ENCODE measurements at places on chromosomes 2 and 18. TPM values are rescaled to one million over a fixed set of nuclear protein-coding genes. Genes with fewer than 3 reads are reported as not detected.

- DNase-seq, result no peak
These were observed 343.6 kb upstream of the SYT4 start for GRCh38 chr18:43620936-43621335.

- DNase-seq, result peak; percentile 77
These were observed 108.6 kb downstream of the COMMD1 start for GRCh38 chr2:62014102-62014501.

- no peak for DNase-seq
These were observed 12.9 kb upstream of the MARCO start for GRCh38 chr2:118929059-118929458.

- no peak for DNase-seq
These were observed 126.1 kb downstream of the GALNT1 start for GRCh38 chr18:35707674-35708073.

- no peak for DNase-seq
These were observed 11.1 kb upstream of the LOXHD1 start for GRCh38 chr18:46668135-46668534.

DNA sequence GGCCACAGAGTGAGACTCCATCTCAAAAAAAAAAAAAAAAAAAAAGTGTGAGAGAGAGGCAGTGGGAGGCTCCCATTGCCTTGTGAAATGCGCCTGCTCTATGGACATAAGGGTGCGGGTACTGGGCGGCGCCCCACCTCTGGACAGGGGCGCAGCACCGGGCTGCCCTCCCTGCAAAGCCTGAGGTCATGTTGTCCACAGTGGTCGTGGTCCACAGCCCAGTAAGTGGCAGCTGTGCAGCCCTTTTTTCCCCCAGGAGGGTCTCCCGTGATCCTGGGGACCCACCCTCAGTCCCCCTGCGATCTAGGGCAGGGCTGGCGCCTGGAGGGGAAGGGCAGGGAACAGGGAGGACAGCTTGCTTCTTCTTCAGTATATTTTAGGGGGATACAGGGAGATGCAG, 37.8 kb downstream of the LPIN1 start:
- no peak for DNase-seq

GRCh38 chr2:220446106-220446712, 818.8 kb downstream of the SLC4A3 start:
- no peak for DNase-seq

DNA sequence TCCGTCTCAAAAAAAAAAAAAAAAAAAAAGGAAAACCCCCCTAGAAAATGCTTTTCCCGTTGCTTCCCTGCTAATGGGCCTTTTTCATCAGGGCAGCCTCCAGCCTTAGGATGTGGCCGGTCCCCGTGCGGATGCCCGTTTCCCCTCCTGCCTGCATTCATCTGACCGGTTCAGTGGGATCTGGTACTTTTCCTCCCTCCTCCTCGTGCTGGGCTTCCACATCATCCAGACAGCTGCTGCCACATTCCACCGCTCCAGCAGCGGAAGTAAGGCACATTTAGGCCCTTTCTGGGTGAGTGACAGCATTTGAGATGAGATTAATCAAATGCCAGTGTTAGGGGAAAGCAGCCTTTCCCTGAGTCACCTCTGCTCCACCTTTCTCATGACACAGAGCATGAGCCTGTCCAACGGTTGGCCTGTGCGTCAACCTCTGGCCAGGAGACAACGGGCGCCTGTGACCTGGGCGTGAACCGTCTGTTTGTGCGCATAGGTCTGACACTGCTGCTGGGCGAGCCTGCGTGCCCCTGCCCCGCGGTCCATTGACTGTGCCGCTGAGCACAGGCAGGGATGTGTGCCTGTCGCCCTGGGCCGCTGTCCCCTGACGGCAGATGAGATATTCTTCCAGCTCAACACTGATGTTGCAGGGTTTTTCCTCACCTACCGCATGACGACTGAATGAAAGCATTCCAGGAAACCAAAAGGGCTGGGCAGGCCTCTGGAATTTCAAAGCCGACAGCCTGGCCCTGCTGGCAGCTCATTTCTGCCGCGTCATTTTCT, 174.0 kb downstream of the TGIF1 start:
- DNase-seq, result peak; percentile 66

- no peak for DNase-seq
These were observed 96.0 kb upstream of the FHL2 start for GRCh38 chr2:105494683-105495425.

DNA sequence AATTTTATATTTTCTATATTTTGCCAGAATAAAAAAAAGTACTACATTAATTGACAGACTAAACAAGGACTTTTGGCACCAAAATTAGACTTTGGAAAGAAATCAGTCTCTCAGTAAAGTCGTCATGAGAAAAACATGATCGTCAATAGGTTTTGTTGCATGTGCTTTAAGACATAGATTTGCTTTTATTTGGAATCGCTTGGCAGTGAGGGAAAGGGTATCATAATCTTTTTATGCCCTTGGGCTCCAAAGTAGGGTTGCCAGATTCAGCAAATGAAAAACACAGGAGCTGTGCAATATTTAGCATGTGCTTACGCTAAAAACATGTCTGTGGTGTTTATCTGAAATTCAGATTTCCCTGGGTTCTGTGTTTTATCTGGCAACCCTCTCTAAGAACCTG, 177.6 kb downstream of the LAMA1 start:
- no peak for DNase-seq

DNA sequence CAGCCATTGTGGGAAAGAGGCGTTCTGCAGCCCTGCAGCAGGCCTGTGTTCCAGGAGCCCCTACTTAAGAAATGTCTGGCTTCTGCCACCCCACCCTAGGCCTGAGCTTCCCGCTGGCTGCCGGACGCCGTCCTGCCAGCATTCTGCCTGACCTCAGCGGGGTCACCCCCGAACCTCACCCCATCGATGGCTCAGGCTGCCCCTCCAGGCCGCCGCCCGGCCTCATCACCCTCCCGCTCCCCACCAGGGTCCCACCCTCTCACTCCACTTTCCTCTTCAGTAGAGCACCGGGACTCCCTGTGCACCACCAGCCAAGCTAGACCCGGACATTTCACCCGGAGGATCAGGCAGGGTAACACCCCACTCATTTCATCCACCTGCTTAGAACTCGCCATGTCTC, 73.6 kb upstream of the SALL3 start:
- DNase-seq, result no peak

- DNase-seq, result no peak
These were observed 11.1 kb downstream of the NR4A2 start for GRCh38 chr2:156321243-156321904.

- no peak for DNase-seq
These were observed 8.8 kb upstream of the ERFE start for GRCh38 chr2:238149841-238150572.

DNA sequence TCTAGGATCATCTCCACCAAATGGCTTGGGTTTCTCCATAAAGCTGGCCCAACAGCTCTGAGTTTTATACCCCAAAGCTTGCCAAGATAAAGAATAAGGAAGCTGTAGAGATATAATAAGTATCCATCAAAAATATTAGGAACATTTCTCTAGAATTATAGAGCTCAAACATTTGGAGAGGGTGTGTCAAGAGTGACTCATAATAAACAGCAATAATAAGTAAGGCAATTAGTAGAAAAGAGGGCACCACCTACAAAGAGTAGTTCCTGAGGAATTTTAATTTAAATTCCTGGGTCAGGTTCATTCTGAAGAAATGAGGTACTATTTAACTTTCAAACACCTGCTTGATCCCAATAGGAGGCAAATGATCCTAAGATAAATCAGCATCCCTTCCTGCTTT, 41.4 kb upstream of the NCKAP5 start:
- no peak for DNase-seq

GRCh38 chr2:132668189-132668823, 1.7 kb downstream of the LYPD1 start:
- DNase-seq, result no peak

DNA sequence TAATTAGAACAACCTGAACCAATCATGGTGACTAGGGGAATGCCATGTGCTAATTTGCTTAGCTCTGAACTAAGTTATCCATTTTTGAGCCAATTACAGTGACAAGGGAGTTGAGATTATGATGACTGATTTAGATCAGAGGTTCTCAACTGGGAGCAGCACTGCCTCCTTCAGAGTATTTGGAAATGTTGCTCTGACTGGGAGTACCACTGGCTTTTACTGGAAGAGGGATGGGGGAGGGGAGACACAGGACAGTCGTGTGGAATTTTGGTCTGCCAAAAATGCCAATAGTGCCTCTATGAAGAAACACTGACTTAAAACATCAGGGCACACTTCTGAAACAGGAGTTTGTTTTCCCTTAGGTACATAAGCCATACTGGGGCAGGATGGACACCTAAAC, 48.1 kb upstream of the VPS54 start:
- DNase-seq, result no peak

GRCh38 chr2:191636586-191636985, 41.4 kb upstream of the NABP1 start:
- no peak for DNase-seq

CDK15 gene
- 0.55 TPM for total RNA-seq

PIEZO2 gene
- 4.1 TPM for total RNA-seq

SLC38A11 gene
- 0.29 TPM for total RNA-seq

SLC11A1 gene
- total RNA-seq, result 0.97 TPM

FMNL2 gene
- total RNA-seq, result 66.9 TPM

SERPINB10 gene
- not detected for total RNA-seq

CAVIN2 gene
- total RNA-seq, result 114 TPM

WDR7 gene
- 46.4 TPM for total RNA-seq

VWC2L gene
- total RNA-seq, result 0.21 TPM

TTN gene
- 10.0 TPM for total RNA-seq

HPCAL1 gene
- 122 TPM for total RNA-seq

All from uterus (tissue), 4 donors.